ENCODE measurements at places on chromosomes 6 and 20.

GRCh38 chr6:83702749-83703148, 6.2 kb downstream of the SNAP91 start:
- no peak for DNase-seq

GRCh38 chr20:25468126-25469075, 60.9 kb downstream of the GINS1 start:
- DNase-seq, result no peak

DNA sequence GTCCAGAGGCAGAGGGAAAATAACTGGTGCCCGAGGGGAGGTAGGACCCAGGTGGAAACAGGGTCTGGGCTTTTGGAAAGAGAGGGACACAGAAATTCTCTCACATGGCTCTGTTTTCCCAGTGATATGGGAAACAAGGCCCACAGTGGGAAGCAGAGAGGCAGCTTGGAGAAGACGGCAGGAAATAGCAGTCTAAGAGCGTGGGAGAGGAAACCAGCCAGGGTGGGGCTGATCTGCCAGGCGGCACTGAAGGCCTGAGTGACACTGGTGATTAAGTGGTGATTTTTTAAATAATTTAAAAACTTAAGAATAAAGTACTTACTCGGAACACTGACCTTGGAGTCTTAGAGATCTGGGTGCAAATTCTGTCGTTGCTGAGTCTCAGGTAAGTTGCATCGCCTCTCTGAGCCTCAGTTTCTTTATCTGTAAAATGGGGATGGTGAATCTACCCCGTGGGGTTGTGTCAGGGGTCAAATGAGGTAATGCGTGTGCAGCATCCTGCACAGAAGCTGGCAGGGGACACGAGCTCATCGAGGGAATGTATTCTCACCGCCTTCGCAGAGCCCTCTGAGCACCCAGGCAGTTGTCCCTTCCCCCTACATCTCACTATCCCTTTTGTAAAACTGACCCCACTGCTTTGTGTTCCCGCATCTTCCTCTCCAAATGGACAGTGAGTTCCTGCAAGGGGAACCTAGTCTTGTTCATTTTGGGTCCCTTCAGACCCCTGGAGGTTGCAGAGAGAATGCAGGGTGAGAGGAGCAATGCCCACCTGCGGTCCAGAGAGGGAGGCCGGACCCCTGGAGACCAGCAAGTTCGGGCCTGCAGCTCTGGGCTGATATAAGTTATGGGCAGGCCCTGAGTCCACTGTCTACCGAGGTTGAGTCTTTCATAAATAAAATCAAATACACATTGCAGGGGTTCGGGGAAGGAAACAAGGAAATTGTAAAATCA, 228.6 kb upstream of the PMEPA1 start:
- DNase-seq, result no peak

DNA sequence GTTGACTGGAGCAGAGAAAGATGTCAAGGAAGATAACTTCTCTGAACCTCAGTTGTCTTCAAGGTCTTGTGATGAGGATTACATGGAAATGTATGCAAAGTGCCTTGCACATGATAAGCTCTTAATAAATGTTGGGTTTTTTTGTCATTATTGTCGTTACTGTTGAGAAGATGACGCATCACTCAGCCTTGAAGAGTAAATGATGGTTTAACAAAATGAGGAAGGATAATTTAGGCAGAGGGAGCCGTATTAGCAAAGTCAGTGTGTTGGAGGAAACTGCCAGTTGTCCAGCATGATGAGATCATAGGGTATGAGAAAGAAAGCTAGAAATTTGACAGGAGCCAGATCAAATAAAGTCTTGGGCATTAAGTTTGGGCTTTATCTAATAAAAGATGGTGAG, 8.8 kb upstream of the SUPT3H start:
- DNase-seq, result no peak

DNA sequence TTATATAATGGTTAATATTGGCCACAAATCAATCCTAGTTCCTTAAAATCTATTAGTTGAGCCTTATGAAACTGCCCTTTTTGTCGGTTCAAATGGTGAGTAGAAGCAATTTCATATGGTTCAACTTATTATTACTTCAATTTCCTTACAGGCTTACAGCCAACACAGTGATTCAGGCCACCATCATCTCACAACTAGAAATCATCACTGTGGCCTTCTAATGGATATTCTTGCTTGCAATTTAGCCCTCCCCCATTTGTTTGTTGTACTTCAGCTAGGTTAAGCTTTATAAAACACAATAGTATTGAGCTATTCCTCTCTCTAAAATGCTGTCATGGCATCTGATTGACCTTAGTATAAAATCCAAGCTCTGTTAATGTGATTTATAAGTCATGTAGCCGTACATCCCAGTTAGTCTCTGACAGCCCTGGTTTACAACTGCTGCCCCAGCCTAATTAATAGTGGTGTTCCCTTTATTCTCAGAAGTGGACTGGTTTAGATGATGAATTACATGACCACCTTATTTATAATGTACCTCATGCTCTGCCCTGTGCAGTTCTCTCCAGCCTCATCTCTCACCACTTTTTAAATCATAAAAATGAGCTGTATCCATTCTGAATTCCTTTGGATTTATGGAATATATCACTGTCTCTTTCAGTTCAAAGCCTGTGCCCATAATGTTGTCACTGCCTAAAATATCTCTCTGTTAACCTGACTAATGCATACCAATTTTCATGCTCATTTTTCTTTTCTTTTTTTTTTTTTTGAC, 36.7 kb downstream of the LAMA2 start:
- DNase-seq, result no peak

GRCh38 chr6:12578097-12578496, 138.5 kb upstream of the PHACTR1 start:
- DNase-seq, result no peak

DNA sequence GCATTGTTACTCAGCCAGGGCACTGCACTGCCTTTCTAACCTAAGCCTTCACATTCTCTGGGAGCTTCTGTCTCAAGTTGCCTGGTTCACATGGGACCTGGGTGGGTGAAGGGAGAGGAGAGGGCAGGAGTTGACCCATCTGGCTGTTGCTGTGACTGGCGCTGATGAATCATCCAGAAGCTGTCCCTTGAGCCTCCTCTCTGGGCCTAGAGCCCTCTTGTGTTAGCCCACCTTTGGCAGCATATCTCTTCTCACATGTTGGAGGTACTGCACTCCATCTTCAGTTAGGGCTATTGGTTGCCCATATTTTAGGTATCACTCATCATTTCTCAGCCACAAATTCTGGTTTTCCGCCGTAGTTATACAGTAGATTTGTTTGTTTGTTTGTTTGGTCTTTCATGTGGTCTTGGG, 19.8 kb downstream of the XRN2 start:
- no peak for DNase-seq

- DNase-seq, result no peak
These were observed 5.9 kb downstream of the SLC2A10 start for GRCh38 chr20:46715292-46715756.

DNA sequence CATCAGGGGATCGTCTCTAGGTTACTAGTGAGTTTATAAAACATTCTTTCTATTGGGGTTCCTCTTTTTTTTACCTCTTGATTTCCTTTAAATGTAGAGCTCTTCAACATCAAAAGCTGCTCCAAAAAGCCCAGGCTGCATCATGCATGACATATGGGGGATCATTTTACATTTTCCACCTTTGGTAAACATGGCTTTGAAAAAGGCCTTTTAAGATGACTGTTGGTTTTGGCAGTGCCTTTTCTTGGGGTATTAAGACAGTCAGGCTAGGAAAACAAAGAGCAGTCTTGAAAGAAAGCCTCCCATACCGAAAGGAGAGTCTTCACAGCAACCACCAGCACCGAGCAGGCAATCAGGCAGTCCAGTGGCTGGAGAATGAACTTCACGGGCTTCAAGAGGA, 73.2 kb downstream of the NPEPL1 start:
- no peak for DNase-seq

DNA sequence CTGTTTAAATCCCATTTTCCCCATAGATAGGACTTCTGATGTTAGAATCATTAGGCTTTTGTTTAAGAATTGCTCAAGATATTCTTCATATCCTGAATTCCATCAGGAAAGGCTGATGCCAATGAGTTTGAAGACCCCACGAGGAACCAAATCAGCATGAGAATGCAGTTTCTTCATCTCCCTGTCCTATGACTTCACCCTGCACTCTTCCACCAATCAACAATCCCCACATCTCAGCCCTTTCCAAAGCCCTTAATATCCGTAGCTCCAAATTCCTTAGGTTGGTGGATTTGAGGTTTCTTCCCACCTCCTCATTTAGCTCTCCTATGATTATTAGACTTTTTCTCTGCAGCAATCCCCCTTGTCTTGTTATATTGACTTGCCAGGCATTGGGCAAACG, 88.3 kb upstream of the PRND start:
- DNase-seq, result no peak

DNA sequence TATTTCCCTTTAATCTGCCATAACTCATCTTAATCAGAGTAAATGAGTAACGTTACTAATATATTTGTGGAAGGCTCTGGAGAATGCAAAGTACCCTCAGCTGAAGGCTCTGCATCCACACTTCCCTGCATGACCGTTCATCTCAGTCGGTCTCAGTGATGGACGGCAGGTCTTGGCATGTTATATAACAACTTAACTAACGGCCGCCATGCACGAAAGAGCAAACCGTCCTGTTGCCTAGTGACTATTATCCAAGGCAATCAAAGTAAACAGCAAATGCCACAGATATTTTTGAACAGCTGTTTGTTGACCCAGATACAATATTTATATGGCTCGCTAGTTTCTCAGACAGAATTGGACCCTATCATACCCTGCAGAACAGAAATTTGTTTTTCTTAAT, 194.9 kb upstream of the SMLR1 start:
- no peak for DNase-seq

DNA sequence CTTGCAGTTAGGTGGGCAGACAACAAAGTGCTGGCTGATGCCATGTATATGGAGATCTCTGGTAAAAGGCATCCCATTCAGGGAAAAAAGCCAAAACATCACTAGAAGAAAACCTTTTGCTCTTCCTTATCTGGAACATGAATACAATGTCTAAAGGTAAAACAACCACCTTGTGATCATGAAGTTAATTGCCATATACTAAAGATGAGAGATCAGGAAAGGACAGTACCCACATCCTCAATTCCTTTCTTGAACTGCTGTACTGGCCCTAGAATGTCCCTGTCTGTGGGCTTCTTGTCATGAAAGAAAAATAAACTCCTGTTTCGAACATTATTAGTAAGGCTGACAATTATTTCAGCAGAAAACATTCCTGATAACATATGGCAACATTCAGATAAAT, 19.3 kb downstream of the DEK start:
- DNase-seq, result no peak

GRCh38 chr6:73169111-73169510, 56.2 kb downstream of the KHDC1L start:
- DNase-seq, result no peak

- no peak for DNase-seq
These were observed 62.0 kb downstream of the CARMIL1 start for GRCh38 chr6:25341203-25341552.

- no peak for DNase-seq
These were observed 29.9 kb downstream of the CDH26 start for GRCh38 chr20:59988141-59988540.

GRCh38 chr20:34922654-34923381, 32.8 kb downstream of the GSS start:
- DNase-seq, result no peak

DNA sequence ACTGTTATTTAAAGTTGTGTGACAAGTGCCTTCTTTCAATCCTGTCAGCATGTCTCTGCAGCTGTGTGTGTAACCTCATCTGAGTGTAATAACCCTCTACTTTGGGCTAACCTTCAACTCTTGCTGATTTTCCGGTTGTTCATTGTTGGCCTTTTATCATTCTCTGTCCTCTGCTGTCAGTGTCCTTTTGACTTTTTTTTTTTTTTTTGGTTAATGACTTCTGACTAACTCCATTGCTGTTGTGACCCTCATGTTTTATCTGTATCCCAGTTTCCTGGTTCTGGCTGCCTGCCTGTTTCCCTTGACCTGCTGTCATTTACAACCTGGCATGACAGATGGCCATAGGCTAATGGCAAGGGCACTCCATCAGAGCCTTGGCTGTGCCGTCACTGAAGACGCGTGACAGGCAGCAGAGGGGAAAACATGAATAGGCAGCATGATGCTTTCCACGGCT, 145.7 kb upstream of the MAN1A1 start:
- no peak for DNase-seq

DNA sequence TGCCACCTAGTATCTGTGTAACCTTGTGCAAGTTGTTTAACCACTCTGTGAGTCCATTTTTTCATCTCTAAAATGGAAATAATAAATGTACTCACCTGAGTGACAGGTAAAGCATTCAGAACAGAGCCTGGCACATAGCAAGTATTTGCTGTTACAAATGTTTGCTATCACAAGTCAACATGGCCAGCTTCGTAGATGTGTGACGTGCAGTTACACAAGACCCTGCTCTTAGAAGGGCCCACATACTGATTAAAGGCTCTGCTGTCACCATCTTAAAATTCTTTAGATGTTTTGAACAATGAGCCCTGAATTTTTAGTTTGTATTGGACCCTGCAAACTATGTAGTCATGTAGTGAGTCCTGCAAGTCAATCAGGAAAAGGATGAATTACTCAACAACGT, 40.4 kb upstream of the KIAA1586 start:
- DNase-seq, result no peak

DNA sequence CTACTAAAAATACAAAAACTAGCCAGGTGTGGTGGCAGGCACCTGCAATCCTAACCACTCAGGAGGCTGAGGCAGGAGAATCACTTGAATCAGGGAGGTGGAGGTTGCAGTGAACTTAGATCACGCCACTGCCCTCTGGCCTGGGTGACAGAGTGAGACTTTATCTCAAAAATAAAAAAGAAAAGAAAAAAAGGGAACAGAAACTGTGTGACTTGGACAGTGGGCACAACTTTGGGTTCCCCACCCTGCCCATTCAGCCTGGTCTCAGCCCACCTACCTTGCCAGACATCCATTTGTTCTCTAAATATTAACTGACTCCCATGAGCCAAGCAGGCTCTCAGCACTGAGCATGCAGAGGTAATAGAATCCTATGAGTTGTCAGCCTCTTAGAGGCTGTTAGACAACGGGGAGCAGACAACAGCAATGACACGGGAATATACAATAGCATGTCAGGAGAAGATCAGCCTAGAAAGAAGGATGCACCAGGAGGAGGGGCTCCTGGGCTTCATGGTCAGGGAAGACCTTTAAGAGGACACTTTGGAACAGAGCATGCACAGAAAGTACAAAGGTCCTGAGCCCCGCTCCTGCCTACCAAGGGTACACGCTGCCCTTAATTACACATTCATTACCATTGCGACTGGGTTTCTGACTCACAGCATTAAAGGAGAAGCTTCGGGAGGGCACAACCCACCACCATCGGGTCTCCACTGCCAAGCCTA, 20.0 kb downstream of the FAM209B start:
- DNase-seq, result no peak

GRCh38 chr6:33837971-33838665, 34.3 kb upstream of the MLN start:
- DNase-seq, result no peak

- no peak for DNase-seq
These were observed 35.9 kb downstream of the CDC40 start for GRCh38 chr6:110216140-110216539.

- DNase-seq, result no peak
These were observed 145.3 kb upstream of the ECI2 start for GRCh38 chr6:4280707-4281106.

DNA sequence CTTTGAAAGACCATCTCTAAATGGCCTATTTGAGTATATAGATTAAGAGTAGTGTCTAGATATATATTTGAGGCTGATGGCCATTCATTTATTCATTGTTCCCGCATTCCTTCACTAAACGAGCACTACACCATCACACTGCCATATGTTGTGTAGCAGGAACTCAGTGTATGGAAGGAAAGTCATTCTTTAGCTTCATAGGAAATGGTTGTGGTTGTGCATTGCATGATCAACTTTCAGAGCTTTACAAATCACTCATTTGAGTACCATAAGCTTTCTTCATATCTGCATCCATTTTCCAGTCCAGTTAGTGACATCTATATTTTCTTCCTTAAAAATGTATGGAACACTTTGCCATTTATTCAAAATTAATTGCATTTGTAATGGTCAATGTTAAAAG, 97.9 kb downstream of the ARID1B start:
- no peak for DNase-seq
